ENCODE measurements at places on chromosomes 6 and 20. TPM values are rescaled to one million over a fixed set of nuclear protein-coding genes. Genes with fewer than 3 reads are reported as not detected.

DNA sequence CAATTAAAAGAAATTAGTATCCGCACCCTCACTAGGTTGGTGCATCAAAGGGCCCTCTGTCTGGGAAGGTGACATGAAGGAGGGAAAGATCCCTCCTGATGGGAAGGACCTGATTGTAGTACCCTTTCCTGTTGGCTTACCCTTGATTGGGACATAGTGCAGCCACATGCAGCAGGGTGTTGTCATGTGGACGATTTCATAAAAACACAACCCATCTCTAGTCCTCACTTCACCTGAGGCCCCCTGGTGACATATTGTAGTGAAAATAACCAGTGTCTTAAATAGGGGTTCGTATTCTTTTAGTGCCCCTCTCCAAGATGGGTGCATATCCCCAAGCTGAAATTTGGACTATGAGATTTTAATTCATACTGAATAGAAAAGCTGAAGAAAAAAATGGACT is 97.3 kb downstream of the SLX4IP start:
- no peak for DNase-seq

DNA sequence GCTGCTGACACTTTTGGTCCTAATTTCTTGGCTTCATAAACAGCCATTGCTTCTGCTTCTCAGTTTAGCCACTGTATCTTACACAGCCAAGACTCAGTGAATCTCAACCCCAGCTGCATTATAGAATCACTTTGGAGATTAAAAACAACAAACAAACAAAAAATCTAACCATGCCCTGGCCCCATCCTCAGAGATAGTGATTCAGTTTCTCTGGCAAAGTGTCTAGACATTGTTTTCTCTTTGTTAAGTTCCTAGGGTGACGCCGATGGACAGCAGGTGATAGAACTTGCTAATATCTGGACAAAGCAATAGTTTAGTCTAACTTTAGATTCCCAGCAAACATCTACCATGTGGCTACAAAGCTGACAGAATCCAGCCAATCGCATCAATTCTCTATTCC is 2.9 kb downstream of the ADGRF5 start:
- no peak for DNase-seq

GRCh38 chr6:61592238-61592637 is 693.8 kb downstream of the KHDRBS2 start:
- DNase-seq = no peak

Gene TMEM74B
- polyA plus RNA-seq = 11.3 TPM
